Bronchial epithelial cell (primary cell): ENCODE measurements at places on chromosomes 12 and 14.

GRCh38 chr14:32142341-32142740 lies 59.5 kb upstream of the RNU6-7 start:
- DNase-seq = no peak

GRCh38 chr14:37874429-37875109 lies 279.1 kb downstream of the TTC6 start:
- peak; percentile 68 for DNase-seq

DNA sequence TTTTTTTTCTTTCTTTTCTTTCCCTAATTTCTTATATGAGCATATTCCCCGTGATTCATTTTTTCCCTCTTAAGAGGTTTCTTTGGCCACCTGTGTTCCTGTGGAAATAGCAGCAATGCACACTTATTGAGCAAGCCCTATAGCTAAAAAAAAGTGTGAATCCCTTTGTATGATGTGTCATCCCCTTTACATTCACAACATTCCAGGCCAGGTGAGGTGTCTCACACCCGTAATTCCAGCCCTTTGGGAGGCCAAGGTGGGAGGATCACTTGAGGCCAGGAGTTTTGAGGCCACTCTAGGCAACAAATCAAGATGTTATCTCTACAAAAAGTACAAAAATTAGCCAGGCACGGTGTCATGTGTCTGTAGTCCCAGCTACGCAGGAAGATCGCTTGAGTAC lies 700.4 kb upstream of the TBX3 start:
- peak; percentile 87 for DNase-seq

DNA sequence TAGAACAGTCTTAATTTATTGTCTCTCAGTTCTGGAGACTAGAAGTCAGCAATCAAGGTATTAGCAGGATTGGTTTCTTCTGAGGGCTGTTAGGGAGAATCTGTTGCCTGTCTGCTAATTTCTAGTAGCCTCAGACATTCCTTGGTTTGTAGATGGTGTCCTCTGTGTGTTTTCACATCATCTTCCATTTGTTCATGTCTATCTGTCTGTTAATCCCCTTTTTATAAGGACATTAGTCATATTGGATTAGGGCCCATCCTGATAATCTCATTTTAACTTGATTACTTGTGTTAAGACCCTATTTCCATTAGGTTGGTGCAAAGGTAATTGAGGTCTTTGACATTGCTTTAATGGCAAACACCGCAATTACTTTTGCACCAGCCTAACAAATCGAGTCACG lies 34.3 kb downstream of the TBC1D15 start:
- no peak for DNase-seq

DNA sequence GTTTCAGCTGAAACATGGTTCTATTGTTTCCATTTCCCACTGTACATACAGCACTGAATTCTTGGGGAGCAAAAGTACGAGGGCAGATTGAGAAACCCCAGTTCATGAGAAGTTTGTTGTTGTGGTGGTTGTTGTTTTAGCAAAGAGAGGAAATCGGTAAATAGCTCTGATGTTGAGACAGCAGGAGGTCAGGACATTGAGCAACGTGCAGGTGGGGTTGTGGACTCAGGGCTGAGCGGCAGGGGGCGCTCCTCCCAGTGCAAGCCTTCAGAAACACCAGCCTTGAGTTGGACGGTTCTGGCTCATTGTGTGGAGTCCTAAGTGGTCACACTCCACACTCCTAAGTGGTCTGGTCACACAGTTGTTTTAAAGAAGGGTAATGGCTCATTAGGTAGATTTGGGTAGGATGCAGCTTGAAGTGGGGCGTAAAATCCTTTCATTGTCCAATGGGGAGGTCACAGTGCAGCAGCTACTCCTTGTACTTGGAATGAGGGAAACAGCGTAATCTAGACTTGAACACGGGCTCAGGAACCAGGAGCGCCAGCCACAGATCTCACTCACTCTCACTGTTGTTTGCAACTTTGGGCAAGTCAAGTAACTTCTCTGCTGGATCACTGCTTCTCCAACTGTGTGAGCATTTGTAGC lies 14.5 kb upstream of the PWP1 start:
- peak; percentile 25 for DNase-seq

DNA sequence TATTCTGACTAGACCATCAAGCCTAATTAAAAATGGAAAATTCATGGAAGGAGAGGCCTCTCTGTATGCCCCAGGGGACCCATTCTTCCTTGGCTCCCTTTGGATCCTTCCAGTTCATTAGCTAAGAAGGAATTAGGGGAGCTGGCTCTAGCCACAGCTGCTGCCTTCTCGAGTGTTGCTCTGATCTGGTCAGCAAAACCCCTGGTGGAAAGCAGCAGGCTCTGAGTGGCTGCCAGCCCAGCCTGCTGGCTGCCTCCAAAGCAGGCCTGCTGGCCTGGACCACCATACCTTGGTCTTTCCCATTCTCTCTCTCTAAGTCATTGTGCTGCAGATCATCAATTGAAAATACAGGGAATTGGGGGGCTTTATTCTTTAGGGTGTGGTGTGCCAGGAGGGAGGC lies 29.0 kb upstream of the AKAP6 start:
- DNase-seq = no peak

GRCh38 chr12:115672506-115673080 lies 604.9 kb downstream of the MED13L start:
- DNase-seq = no peak

- no peak for DNase-seq
Measured at GRCh38 chr12:110282300-110282860, 1.3 kb downstream of the ATP2A2 start.

DNA sequence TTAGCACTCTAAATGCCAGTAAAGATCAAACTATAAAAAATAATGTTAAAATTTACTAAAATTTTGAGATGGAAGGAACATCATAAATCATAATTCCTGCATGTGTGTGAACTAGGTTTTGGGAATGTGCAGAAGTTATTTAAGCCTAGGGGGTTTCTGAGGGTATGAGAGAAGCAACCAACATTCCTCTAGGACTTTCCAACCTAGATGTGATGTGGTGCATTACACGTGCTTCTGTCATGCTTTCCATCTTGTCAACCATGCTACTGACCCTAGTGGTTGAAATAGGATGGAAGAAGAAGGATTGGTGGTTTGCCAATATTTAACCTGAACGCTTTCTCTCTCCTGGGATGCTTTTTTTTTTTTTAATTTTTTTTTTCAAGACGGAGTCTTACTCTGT lies 209.3 kb downstream of the AEBP2 start:
- no peak for DNase-seq

DNA sequence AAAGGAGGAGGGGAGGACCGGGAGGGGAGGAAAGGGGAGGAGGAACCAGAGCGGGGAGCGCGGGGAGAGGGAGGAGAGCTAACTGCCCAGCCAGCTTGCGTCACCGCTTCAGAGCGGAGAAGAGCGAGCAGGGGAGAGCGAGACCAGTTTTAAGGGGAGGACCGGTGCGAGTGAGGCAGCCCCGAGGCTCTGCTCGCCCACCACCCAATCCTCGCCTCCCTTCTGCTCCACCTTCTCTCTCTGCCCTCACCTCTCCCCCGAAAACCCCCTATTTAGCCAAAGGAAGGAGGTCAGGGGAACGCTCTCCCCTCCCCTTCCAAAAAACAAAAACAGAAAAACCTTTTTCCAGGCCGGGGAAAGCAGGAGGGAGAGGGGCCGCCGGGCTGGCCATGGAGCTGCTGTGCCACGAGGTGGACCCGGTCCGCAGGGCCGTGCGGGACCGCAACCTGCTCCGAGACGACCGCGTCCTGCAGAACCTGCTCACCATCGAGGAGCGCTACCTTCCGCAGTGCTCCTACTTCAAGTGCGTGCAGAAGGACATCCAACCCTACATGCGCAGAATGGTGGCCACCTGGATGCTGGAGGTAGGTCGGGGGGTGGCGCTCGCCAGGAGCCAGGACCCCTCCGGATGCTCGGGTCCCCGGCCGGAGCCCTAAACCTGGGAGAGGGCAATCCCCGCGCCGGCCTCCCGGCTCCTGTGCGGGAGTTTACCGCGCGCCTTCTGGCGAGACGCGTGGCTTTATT lies at the start of gene CCND2:
Gene CCND2 (plus strand): TSS at position 111 of the 744 bp plus-strand sequence. CDS start 279 bp downstream, at position 390.
- DNase-seq = peak; percentile 78

GRCh38 chr12:107320929-107321631 lies 227.7 kb upstream of the CRY1 start:
- peak; percentile 71 for DNase-seq

DNA sequence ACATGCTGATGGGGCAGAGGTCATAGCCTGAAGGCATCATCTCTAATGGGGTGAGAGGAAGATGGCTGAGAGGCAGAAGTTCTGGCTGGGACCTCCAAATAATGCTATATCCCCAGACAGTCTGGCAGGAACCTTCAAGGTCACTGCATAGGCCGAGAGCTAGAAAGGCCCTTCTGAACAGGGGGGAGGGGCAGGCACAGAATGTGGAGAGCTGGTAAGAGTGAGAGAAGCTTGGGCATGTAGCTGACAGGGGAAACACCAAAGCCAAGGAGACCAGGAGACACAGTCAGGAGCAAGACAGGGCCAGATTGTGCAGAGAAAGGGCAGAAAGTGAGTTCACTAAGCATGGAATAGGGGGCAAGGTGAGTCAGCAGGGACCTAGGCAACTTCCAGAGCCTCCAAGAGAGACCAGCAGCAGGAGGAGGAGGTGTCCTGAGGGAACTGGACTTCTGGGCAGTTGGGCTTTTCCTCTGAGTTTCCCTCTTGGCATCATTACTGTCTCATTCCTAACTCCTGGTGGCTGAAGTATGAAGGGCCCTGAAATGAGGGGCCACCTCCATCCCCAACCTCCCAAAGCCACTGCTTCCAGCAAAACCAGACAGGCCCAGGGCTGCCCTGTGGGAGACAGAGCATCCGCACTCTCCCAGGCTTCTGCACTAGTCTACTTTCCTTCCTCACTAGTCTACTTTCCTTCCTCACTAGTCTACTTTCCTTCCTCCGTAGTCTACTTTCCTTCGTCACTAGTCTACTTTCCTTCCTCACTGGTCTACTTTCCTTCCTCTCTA lies 17.1 kb downstream of the ANO2 start:
- no peak for DNase-seq
